ENCODE measurements at places on chromosomes 2 and 18. TPM values are rescaled to one million over a fixed set of nuclear protein-coding genes. Genes with fewer than 3 reads are reported as not detected.

GRCh38 chr2:129070663-129071062 lies 752.0 kb upstream of the HS6ST1 start:
- DNase-seq, result no peak
- H3K27ac ChIP-seq, result no peak overlapping the region
- H3K27me3 ChIP-seq, result no peaks in the 10 kb centered on the region
- H3K36me3 ChIP-seq, result no peaks in the 10 kb centered on the region
- no peak overlapping the region for H3K4me3 ChIP-seq

DNA sequence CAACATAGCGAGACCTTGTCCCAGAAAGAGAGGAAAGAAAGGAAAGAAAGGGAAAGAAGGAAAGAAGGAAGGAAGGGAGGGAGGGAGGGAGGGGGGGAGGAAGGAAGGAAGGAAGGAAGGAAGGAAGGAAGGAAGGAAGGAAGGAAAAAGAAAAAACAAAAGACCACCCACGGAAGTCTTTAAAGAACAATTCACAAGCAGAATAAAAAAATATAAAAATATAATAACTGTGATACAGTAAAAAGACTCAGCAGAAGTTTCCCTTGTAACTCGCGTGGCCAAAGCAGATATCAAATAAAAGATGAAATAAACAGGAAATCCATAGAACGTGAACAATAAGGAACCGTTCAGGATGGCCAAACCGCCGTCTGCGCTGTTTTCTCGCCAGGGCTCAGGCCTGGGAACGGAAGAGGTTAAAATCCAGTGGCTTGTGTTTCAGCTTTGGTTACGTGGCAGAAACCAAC lies 1.2 kb upstream of the SLC1A4 start:
- DNase-seq, result no peak
- no peaks in the 10 kb centered on the region for H3K4me1 ChIP-seq
- H3K4me3 ChIP-seq, result peak overlapping the region; percentile 78
- peak overlapping the region; percentile 91 for H3K27ac ChIP-seq
- H3K27me3 ChIP-seq, result no peaks in the 10 kb centered on the region
- no peaks in the 10 kb centered on the region for H3K36me3 ChIP-seq

- no peak overlapping the region for H3K4me3 ChIP-seq
- H3K27me3 ChIP-seq, result no peaks in the 10 kb centered on the region
- no peak overlapping the region for H3K27ac ChIP-seq
Observed at GRCh38 chr2:136219963-136220362, 102.0 kb upstream of the CXCR4 start.

GRCh38 chr2:71643674-71644357 lies 190.5 kb downstream of the DYSF start:
- H3K4me3 ChIP-seq, result no peak overlapping the region
- peaks cover 14% of the 10 kb centered on the region for H3K4me1 ChIP-seq
- H3K36me3 ChIP-seq, result no peaks in the 10 kb centered on the region
- no peaks in the 10 kb centered on the region for H3K27me3 ChIP-seq
- no peak overlapping the region for H3K27ac ChIP-seq

- H3K4me3 ChIP-seq, result no peak overlapping the region
- DNase-seq, result no peak
- H3K36me3 ChIP-seq, result no peaks in the 10 kb centered on the region
- no peaks in the 10 kb centered on the region for H3K27me3 ChIP-seq
Observed at GRCh38 chr2:58140508-58141072, 94.0 kb downstream of the VRK2 start.

GRCh38 chr18:75472396-75472795 lies 44.9 kb upstream of the SMIM21 start:
- no peak overlapping the region for H3K4me3 ChIP-seq
- no peaks in the 10 kb centered on the region for H3K36me3 ChIP-seq
- peaks cover 5% of the 10 kb centered on the region for H3K4me1 ChIP-seq

GRCh38 chr2:45074713-45075112 lies 65.5 kb upstream of the SIX2 start:
- no peaks in the 10 kb centered on the region for H3K27me3 ChIP-seq
- H3K27ac ChIP-seq, result no peak overlapping the region
- no peak for DNase-seq
- no peaks in the 10 kb centered on the region for H3K36me3 ChIP-seq
- no peaks in the 10 kb centered on the region for H3K4me1 ChIP-seq

GRCh38 chr2:20443276-20443920 lies 3.5 kb upstream of the RHOB start:
- H3K27me3 ChIP-seq, result no peaks in the 10 kb centered on the region
- DNase-seq, result peak; percentile 64
- peaks cover 12% of the 10 kb centered on the region for H3K36me3 ChIP-seq
- H3K4me1 ChIP-seq, result no peaks in the 10 kb centered on the region
- no peak overlapping the region for H3K4me3 ChIP-seq

C18orf32 gene
- total RNA-seq, result 36.0 TPM

CD8B2 gene
- not detected for total RNA-seq
